ENCODE measurements at places on chromosomes 6 and 20.

- no peak for DNase-seq
These were observed 1.5 kb downstream of the GNMT start for GRCh38 chr6:42962096-42962495.

GRCh38 chr6:141107591-141108160, 1025.0 kb upstream of the GJE1 start:
- peak; percentile 6 for DNase-seq

GRCh38 chr6:146224449-146224848, 195.6 kb downstream of the GRM1 start:
- DNase-seq, result no peak

GRCh38 chr6:112343390-112343789, 3.7 kb upstream of the RFPL4B start:
- no peak for DNase-seq

DNA sequence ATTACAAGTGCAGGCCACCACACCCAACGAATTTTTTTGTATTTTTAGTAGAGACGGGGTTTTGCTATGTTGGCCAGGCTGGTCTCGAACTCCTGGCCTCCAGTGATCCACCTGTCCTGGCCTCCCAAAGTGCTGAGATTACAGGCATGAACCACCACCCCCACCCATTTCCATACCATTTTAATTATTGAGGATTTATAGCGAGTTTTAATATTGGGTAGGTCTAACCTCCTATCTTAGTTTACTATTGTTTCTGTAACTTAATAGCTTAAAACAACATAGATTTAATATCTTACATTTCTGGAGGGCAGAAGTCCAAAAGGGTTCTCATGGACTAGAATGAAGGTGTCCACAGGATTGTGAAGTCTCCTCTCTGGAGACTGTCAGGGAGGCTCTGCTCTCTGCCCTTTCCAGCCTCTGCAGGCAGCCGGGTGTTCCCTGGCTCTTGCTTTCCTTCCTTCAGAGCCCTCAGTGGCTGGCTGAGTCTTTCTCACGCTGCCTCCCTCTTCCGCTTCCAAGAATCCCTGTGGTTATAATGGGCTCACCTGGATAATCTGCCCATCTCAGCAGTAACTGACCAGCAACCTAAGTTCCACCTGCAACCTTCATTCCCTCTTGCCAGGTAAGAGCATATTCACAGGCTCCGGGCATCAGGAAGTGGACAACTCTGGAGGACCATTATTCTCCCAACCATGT, 18.6 kb upstream of the BCAS4 start:
- DNase-seq, result no peak

- no peak for DNase-seq
These were observed 38.2 kb upstream of the TFAP2C start for GRCh38 chr20:56590888-56591287.

- DNase-seq, result no peak
These were observed 135.8 kb downstream of the KIF16B start for GRCh38 chr20:16437387-16437996.

GRCh38 chr6:69343851-69344250, 453.0 kb downstream of the LMBRD1 start:
- DNase-seq, result no peak

DNA sequence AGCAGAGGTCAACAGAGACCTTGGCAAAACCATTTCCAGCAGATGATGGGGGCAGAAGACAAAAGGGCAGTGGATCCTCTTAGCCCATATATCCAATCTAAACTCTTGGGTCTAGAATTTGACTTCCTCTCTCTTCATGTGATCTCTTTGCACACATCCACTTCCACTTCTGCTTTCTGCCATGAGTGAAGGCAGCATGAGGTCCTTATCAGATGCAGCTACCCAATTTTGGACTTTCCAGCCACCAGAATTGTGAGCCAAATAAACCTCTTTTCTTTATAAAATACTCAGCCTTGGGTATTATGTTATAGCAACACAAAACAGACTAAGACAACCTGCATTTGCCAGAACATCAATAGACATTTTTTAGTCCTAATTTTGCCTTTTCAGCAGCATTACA, 191.6 kb downstream of the ADAT2 start:
- peak; percentile 47 for DNase-seq

DNA sequence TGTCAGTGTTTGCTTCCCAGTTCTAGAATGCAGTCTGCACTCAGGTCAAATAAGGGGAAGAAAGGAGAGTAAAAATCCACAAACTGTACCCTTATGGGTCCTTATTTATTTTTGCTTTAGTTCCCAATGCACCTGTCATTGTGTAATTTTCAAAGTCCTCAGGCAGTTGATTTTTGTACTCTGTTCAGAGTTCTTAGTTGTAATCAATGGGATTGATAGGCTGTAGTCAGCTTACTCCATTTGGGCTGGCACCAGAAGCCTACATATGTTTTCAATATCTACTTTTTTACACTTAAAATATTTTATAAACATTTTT, 18.6 kb downstream of the AIG1 start:
- DNase-seq, result no peak

DNA sequence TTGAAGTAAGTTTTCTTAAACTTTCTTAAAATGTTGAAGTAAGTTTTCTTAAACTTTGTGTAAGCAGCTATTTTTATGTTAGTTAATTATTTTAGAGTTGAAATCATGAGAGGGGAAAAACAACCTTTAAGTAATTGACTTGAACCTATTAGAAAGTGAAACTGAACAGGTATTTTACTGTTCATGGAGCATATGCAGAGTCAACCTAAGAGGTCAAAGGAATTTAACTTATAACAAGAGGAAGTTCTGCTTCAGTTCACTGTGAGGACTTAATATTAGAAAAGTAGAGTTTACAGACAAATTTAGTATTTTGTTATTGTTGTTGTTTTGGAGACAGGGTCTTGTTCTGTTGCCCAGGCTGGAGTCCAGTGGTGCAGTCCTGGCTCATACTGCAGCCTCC, 38.0 kb downstream of the CDYL start:
- no peak for DNase-seq

- DNase-seq, result no peak
These were observed 472.2 kb downstream of the UTRN start for GRCh38 chr6:144757299-144757698.

GRCh38 chr6:148769304-148769968, 22.6 kb downstream of the UST start:
- no peak for DNase-seq

DNA sequence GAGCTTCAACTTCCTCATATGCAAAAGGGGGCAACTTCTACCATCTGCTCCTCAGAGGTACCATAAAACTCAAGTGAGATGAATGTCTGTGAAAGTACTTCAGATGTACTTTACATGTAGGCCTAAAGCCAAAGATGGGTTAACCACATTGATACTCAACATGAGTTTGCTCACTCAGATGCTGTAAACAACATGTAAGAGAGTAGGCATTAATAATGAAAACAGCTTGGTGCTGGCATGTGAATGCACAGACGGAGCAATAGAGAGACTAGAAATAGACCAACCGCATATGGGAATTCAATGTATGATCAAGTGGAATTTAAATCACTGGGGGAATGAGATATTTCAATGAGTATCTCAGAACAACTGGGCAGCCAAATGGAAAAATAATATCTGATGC, 143.8 kb upstream of the CDYL start:
- DNase-seq, result no peak

DNA sequence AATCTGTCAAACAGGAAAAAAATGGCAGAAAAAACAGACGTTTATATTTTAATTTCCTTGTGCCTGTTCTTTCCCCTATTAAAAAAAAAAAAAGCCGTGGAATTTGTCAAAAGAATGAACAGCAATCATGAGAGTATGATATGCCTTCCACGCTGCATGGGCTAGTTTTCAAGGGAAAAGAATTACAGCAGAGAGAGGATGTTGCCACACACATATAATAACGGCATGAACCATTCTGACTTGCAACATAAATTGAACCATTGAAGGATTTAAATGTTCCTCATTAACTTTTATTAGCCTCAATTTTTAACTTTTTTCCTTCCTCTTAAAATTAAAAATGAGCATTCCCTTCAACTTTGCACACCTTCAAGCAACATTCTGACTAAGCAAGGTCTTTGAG, 301.8 kb downstream of the FOXC1 start:
- DNase-seq, result peak; percentile 32

GRCh38 chr6:41939848-41940758, 1.5 kb downstream of the CCND3 start:
- DNase-seq, result no peak

DNA sequence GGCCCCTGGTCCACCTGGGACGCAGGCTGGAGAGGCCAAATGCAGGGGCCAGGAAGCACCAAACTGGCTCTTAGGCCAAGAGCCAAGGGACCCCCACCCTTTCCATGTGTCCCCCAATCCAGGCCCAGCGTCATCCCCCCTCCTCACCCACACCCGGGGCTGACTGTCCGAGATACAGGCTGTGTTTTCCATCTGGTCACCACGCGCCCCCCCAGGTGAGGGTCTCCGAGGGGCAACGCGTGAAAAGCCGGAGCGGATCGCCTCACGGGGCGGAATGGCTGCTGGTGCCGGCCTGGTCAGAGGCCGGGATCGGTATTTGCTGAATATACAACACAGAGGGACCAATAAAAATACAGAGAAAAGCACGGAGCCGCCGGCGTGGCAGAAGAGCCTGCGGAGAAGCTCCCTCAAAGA, 5.2 kb upstream of the ABHD16B start:
- DNase-seq, result no peak
